Activated CD4-positive, alpha-beta T cell treated with anti-CD3 and anti-CD28 coated beads, Interleukin-2, amount 10 ng/mL, durations not matched to agents 7 days and 5 days (primary cell): ENCODE measurements at places on chromosomes 2 and 18. TPM values are rescaled to one million over a fixed set of nuclear protein-coding genes. Genes with fewer than 3 reads are reported as not detected.
A peak's percentile ranks its signal among the peaks of the same experiment; 100 is the strongest.

SPR gene
- total RNA-seq: 0.44 TPM

ABCG5 gene
- total RNA-seq: not detected

STAT4 gene
- 84.4 TPM for total RNA-seq

C2orf78 gene
- not detected for total RNA-seq

TMEM247 gene
- total RNA-seq: not detected

SLC14A1 gene
- total RNA-seq: 8.7 TPM

IL1RL2 gene
- total RNA-seq: not detected

DNA sequence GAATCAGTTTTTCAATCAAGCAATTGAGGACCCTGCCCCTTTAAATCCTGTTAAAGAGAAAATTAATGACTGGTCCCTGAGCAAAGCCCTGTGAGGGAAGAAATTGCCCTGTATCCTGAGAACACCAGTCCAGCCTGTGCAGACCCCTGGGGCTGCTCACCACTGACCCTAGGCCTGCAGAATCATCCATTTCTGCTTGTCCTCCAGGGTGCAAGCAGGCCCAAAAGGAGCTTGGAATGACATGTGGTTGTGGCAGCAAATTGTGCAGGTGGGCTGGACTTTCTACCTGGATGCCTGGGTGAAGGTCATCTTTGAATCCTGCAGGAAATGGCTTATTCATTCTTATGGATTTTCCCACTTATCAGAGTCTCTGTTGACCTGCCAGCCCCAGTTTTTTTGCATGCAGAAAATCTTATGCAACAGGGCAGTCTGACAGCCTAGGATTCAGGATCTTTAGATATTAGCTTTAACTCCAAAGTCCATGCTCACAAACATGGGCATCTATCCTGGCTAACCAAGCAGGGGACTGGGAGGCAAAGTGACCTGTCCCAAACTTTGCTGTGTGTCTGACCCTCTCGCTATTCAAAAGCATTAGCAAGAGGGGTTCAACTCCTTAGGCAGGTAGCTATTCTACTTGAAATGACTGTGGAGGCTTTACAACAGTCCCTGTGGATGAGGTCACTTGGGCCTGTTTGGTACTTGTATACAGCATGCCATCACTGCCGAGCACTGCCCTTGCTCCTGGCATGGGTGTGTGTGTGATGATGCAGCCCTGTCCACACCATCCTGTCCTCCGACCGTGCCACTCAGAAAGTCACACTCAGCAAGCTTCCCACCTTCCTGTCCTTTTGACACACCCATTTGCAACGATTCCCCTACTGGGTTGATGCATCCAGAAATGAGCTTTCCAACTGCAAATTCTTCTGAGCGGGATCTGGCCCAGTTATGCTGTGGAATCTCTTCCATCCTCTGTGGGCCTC is 85.3 kb downstream of the CAPN13 start:
- DNase-seq: no peak
- no peaks in the 10 kb centered on the region for H3K36me3 ChIP-seq
- no peak overlapping the region for H3K27ac ChIP-seq
- H3K27me3 ChIP-seq: peaks cover 10% of the 10 kb centered on the region

DNA sequence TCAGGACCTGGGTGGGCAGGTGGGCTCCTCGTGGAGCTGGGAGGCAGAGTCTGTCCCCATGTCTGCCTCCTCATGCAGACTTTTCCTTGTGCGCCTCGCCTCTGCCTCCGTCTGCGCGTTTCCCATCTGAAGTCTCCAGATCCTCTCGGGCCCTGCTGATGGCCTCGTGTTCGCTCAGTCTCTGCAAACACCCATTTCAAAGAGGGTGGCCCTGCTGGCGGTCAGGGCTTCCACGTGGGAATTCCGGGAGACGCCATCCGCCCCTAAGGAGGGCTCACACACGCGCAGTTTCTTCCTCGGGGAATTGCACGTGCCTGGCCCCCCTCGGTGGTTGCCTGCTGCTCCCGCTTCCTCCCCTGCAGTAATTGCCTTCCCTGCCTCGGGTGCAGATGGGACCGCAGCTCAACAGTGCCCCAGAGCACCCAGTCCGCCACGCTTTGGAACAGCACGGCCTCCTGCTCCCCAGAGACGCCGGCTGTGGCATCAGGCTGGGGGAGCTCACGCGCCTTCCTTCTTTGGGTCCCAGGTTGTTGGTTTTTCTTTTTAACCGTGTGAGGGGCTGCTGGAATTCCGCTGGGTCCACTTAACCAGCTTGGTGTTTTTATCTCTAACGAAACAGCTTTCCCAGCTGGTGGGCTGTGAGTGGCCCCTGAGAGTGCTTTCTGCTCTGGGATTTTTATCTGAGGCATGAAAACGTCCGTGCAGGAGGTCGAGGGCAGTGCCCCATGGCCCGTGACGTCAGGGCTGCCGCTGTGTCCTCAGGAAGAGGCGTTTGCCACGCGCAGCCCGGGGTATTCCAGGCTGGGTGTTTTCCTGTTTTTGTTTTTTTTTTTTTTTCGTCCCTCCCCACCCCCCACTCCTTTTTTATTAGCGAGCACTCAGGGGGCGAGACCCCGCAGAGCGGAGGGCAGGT is 16.1 kb downstream of the NFATC1 start:
- no peak overlapping the region for H3K27ac ChIP-seq
- no peak overlapping the region for H3K4me3 ChIP-seq
- no peak for DNase-seq
- H3K4me1 ChIP-seq: peaks cover 5% of the 10 kb centered on the region
- H3K36me3 ChIP-seq: peaks cover 34% of the 10 kb centered on the region
- no peaks in the 10 kb centered on the region for H3K27me3 ChIP-seq

- H3K4me3 ChIP-seq: no peak overlapping the region
- H3K36me3 ChIP-seq: peaks cover 4% of the 10 kb centered on the region
- DNase-seq: no peak
- peaks cover 28% of the 10 kb centered on the region for H3K4me1 ChIP-seq
- H3K27me3 ChIP-seq: peaks cover 42% of the 10 kb centered on the region
These were observed 35.5 kb downstream of the QPCT start for GRCh38 chr2:37379881-37380296.

- no peak overlapping the region for H3K27ac ChIP-seq
- DNase-seq: no peak
- peaks cover 18% of the 10 kb centered on the region for H3K4me1 ChIP-seq
- peaks cover 8% of the 10 kb centered on the region for H3K27me3 ChIP-seq
- no peak overlapping the region for H3K4me3 ChIP-seq
- peaks cover 11% of the 10 kb centered on the region for H3K36me3 ChIP-seq
These were observed 29.9 kb upstream of the GPR155 start for GRCh38 chr2:174516501-174517378.

DNA sequence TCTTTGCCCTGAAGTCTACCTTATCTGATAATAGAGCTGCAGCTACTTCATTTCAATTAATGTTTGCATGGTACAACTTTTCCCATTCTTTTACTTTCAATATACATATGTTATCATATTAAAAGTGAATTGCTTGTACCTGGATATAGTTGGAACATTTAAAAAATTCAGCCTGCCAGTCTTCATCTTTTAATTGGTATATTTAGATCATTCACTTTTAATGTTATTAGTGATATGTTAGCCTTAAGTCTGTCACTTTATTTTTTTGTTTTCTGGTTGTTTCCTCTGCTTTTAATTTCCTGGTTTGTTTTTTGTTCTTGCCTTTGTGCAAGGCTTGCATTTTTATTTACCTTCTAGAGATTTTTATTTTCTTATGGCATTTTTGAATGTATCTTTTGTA is 158.2 kb downstream of the GALNT1 start:
- no peak overlapping the region for H3K27ac ChIP-seq
- H3K4me1 ChIP-seq: no peaks in the 10 kb centered on the region
- DNase-seq: no peak

- DNase-seq: no peak
- peaks cover 2% of the 10 kb centered on the region for H3K27me3 ChIP-seq
- no peaks in the 10 kb centered on the region for H3K36me3 ChIP-seq
These were observed 64.3 kb upstream of the MSTN start for GRCh38 chr2:190126798-190127197.

DNA sequence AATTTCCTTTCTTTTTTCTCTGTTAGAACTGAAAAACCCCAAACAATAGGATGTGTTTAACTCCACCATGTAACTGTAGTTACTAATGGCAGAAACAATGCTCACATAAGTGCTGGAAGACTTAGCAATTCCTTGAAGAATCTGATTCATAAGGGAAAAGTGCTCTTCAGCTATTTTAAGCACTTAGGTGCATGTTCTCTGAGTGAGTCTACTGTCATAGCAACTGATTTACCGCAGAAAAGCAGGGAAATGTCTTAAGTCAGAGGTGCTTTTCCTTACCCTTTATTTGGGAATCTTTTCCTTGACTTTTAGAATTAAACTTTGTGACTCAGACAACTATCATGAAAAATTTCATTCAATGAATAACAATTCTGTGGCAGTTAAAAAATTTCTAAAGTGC is 65.4 kb upstream of the NABP1 start:
- H3K4me3 ChIP-seq: no peak overlapping the region
- H3K27me3 ChIP-seq: peaks cover 3% of the 10 kb centered on the region
- no peak overlapping the region for H3K27ac ChIP-seq
- no peaks in the 10 kb centered on the region for H3K36me3 ChIP-seq
- peaks cover 11% of the 10 kb centered on the region for H3K4me1 ChIP-seq
- DNase-seq: no peak

DNA sequence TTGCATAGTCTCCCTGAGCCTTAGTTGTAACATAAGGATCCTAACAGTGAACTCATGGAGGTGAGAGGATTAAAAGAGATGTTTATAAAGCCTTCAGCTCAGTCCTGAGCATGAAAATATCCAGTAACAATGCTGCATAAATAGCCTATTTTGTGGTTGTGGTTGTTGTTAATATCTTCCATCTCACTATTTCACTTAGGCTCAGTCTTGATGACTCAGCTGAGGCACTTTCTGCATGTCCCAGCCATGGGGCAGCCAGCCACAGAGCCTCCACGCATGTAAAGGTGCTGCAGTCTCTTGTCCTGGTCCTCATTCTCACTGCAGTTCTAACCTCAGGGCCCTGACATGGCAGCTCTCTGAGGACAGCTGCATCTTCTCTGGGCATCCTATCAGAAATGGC is 218.8 kb upstream of the PKDCC start:
- H3K27ac ChIP-seq: no peak overlapping the region
- no peaks in the 10 kb centered on the region for H3K36me3 ChIP-seq
- no peak overlapping the region for H3K4me3 ChIP-seq

DNA sequence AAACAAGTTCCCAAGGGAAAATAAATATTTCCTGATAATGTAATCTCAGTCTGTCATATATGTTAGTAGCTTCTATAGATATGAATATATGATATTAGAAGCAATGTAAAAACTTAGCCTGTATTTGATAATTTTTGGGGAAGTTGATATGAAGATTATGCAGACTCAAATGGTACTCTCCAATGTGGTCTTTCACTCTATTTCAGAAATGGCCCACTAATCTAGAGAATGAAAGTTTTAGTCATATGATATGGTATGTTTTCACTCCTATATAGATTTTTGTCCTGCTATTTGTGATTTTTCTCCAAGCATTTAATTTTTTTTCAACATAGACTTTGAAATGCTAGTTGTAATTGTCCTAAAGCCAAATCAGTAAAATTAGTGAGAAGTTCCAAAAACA is 236.7 kb upstream of the BOD1L2 start:
- H3K4me3 ChIP-seq: no peak overlapping the region
- no peaks in the 10 kb centered on the region for H3K4me1 ChIP-seq
- peaks cover 7% of the 10 kb centered on the region for H3K36me3 ChIP-seq
- DNase-seq: no peak
- H3K27ac ChIP-seq: no peak overlapping the region

- no peak for DNase-seq
- H3K4me1 ChIP-seq: peaks cover 37% of the 10 kb centered on the region
- no peak overlapping the region for H3K27ac ChIP-seq
- H3K27me3 ChIP-seq: peaks cover 36% of the 10 kb centered on the region
- no peak overlapping the region for H3K4me3 ChIP-seq
- H3K36me3 ChIP-seq: no peaks in the 10 kb centered on the region
These were observed 3.9 kb downstream of the IKZF2 start for GRCh38 chr2:213147538-213147937.

GRCh38 chr2:1869248-1869647 is 124.9 kb upstream of the PXDN start:
- no peaks in the 10 kb centered on the region for H3K36me3 ChIP-seq
- no peak for DNase-seq
- no peaks in the 10 kb centered on the region for H3K4me1 ChIP-seq
- no peak overlapping the region for H3K27ac ChIP-seq

- H3K27ac ChIP-seq: peak overlapping the region; percentile 98
- peaks cover 43% of the 10 kb centered on the region for H3K4me1 ChIP-seq
- H3K27me3 ChIP-seq: no peaks in the 10 kb centered on the region
- peak overlapping the region; percentile 96 for H3K4me3 ChIP-seq
These were observed 398 bp downstream of the INPP5D start for GRCh38 chr2:233060501-233060979.

DNA sequence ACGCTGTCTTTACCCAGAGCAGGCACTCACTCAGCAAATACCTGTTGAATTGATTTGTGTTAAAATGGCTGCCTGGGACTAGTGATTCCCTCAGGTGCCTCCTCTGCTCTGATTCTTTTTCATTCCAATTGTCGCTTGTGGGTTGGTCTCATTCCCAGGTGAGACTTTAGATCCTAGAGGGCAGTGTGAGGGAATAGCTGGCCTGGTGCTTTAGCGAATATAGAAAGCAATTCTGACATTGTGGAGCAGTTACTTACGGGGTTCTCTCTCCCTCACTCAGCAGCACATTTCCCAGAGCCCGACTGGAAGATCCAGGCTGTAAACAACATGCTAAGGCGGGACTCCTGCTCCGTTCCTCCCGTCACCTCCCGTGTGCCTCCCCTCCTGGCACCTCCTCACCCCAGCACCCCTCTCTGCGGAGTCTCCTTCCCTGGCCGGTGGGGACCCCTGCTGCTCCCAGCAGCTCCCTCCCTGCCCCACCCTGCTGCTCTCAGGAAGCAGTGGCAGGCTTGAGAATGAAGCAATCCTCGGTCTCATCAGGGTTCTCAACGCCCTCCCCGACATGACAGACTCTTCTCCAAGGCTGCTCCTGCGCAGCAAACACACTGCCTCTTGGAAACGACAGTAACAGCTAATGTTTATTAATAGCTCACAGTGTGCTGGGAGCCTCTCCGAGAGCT is 26.9 kb downstream of the CELF4 start:
- no peak overlapping the region for H3K27ac ChIP-seq
- H3K27me3 ChIP-seq: peaks cover 4% of the 10 kb centered on the region
- H3K4me1 ChIP-seq: no peaks in the 10 kb centered on the region
- H3K36me3 ChIP-seq: no peaks in the 10 kb centered on the region
- no peak overlapping the region for H3K4me3 ChIP-seq

- H3K4me3 ChIP-seq: no peak overlapping the region
- H3K27ac ChIP-seq: no peak overlapping the region
- no peak for DNase-seq
- no peaks in the 10 kb centered on the region for H3K36me3 ChIP-seq
- H3K27me3 ChIP-seq: no peaks in the 10 kb centered on the region
- H3K4me1 ChIP-seq: no peaks in the 10 kb centered on the region
These were observed 219.3 kb upstream of the TMEFF2 start for GRCh38 chr2:192413812-192414681.
